ENCODE measurements at places on chromosomes 6 and 20.

GRCh38 chr20:31933698-31934097, 18.1 kb downstream of the PDRG1 start:
- no peak for DNase-seq

- no peak for DNase-seq
Measured at GRCh38 chr6:116463301-116463700, 2.1 kb downstream of the CALHM6 start.

GRCh38 chr6:122962000-122962624, 33.9 kb upstream of the CLVS2 start:
- DNase-seq, result no peak

GRCh38 chr20:47174456-47175243, 181.8 kb downstream of the ZMYND8 start:
- DNase-seq, result no peak

GRCh38 chr20:39433466-39433865, 471.3 kb downstream of the DHX35 start:
- no peak for DNase-seq

GRCh38 chr6:37584654-37585522, 85.2 kb upstream of the CCDC167 start:
- DNase-seq, result no peak

DNA sequence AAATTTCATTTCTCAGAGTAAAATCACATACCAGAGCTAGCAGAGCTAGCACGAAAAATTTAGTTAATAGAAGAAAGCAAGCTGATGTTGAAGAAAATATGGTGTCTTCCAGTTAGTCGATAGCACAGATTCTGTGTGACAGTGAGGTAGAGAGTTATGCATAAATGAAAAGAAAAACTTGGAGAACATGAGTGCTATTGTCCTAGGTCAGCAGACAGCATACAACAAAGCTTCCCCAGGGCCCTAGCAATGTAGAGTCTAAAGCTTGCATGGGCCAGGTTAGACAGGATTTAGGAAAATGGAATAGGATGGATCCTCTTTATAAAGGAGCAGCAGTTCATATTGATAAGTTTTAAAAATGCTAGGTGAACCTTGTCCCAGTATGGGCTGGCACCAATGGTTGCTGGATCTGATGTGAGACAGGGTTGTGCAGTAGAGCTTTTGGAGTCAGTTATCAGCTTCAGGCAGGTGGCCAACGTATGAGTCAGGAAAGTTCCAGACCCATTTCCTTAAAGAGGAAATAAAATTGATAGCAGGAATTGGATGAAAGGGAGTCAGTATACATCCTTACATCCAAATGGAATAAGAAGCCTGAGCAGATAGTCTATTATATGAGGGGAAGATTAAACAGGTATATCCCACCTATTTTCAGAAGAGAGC, 277.2 kb downstream of the FRK start:
- no peak for DNase-seq

GRCh38 chr20:9144643-9145042, 75.8 kb downstream of the PLCB4 start:
- no peak for DNase-seq

- DNase-seq, result no peak
Measured at GRCh38 chr6:29708432-29709179, 14.6 kb upstream of the HLA-F start.

- no peak for DNase-seq
Measured at GRCh38 chr6:166418691-166419143, 36.0 kb upstream of the MPC1 start.

GRCh38 chr20:11117808-11118528, 444.2 kb upstream of the JAG1 start:
- DNase-seq, result no peak

- no peak for DNase-seq
Measured at GRCh38 chr6:20402342-20403069, 827 bp downstream of the E2F3 start.

DNA sequence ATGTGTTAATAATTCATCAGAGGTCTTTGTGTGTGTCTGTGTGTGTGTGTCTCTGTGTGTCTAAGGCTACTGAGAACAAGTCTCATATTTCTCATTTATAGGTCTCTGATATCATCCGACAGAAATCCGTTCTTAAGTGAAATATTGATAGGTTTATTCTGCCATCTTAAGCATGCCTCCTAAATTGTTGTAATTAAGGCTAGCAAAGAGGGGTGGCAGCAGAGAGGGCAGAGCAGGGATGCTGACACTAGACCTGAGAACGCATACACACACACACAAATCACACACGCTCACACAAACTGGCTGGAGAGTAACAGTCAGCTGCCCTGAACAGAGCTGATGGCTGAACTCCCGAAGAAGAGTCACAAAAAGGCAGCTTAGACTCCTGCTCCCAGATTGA, 84.9 kb upstream of the LRFN2 start:
- no peak for DNase-seq
